ENCODE measurements at places on chromosomes 7 and 10.

DNA sequence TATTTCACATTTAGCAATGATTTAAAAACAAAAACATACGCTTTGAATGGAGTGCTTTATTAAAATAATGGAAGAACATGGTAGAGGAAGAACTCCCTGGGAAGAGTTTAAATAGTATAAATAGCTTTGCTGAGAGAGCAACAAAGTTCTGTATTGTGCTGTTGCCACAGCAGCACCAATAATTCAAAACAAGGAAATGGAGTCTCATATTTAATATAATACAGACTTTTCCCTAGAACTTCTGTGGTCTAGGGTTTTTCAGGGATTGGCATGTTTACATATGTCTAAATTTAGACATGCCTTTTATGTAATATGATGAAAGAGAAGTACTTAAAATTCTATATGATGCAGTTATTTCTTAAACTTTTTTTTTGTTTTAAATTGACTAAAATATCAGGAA, 217.2 kb upstream of the HDAC9 start:
- DNase-seq = no peak

- DNase-seq = no peak
These were observed 13.0 kb downstream of the OR9A2 start for GRCh38 chr7:143013893-143014292.

DNA sequence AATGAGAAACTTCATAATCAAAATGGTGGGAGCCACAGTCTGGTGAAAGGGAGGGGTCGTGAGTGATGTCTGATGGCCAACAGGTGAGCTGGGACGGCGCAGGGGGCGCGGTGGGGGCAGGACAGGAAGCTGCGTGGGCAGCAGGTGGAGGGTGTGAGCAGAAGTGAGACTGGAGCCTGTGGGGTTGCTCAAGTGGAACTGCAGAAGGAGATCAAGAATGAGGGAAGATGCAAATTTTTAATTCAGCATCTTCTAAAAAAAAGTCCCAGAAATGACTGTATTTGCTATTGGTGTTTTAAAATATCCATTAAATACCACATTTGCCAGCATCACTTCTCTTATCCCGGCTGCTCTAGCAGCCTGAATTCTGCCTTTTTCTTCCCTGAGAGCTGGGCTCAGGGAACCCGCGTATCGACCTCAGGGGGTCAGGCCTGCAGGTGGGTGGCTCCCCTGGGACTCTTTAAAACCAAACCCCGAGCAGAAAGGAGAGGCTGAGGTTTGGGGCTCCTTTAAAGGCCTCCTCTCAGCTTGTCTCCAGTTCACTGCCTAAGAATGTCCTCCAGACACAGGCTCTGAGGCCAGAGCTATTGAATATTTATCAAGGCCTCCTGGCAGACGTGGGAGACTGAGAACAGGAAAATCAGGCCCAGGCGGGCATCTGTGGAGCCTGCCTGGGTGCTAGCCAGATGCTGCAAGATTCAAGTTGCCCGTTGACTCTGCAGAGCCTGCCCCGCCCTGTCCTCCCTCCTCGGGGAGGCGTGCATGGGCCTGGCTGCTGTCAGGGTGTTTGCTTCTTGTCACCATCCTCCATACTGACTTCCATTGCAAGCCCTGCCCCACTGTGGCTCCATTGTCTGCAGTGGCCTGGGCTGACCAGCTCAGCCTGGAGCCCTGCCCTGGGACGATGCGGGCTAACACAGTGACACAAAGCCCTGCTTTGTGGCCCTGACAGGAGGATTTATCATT, 53.9 kb downstream of the SYPL1 start:
- DNase-seq = no peak

GRCh38 chr7:46229409-46229808, 308.3 kb upstream of the IGFBP3 start:
- DNase-seq = no peak

- peak; percentile 40 for DNase-seq
These were observed 21.7 kb upstream of the ADRB1 start for GRCh38 chr10:114021717-114022680.

DNA sequence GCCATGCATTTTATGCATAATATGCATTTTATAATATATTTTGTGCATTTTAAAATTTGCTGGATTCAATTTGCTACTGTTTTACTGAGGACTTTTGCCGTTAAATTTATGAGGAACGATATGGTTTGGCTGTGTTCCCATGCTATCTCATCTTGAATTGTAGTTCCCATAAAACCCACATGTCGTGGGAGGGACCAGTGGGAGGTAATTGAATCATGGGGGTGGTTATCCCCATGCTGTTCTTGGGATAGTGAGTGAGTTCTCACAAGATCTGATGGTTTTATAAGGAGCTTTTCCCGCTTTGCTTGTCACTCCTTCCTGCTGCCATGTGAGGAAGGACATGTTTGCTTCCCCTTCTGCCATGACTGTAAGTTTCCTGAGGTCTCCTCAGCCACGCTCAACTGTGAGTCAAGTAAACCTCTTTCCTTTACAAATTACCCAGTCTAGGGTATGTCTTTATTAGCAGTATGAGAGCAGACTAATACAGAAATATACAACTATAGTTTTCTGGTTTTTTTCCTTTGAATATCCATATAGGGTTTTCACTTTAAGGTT, 201.4 kb upstream of the SH2B2 start:
- no peak for DNase-seq

DNA sequence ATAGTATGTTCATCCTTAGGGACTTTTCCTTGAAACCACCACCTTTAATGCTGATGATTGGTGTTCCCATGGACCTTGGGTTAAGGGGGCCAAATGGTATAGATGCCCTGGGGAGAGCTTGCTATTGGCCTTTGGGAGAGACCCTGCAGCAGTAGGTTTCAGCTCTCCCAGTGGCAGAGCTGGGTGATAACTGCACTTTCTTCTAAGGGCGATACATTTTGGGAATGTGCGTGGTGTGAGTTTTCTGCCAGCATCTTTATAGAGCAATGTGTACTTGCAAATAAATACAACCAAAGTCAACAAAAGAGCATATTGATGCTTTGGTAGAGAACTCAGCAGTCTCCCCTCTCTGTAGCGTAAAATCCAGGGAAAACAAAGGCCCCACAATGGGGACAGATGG, 404.1 kb downstream of the PAXIP1 start:
- DNase-seq = no peak

GRCh38 chr7:74579800-74580685, 77.5 kb upstream of the GTF2I start:
- DNase-seq = no peak

- peak; percentile 96 for DNase-seq
These were observed 7.9 kb upstream of the HOXA2 start for GRCh38 chr7:27110186-27111031.

- DNase-seq = peak; percentile 57
These were observed 26.7 kb downstream of the CYCS start for GRCh38 chr7:25098096-25099046.

GRCh38 chr7:64686493-64687184, 20.7 kb downstream of the ZNF107 start:
- DNase-seq = no peak

GRCh38 chr10:85613391-85613790, 753.2 kb downstream of the GRID1 start:
- no peak for DNase-seq

- no peak for DNase-seq
These were observed 261.1 kb downstream of the GATA3 start for GRCh38 chr10:8315619-8316021.

- DNase-seq = no peak
These were observed 13.0 kb downstream of the NRP1 start for GRCh38 chr10:33321516-33321915.

- no peak for DNase-seq
These were observed 234.2 kb downstream of the CRPPA start for GRCh38 chr7:16187131-16187530.

GRCh38 chr7:15752377-15752776, 65.9 kb upstream of the MEOX2 start:
- DNase-seq = no peak

DNA sequence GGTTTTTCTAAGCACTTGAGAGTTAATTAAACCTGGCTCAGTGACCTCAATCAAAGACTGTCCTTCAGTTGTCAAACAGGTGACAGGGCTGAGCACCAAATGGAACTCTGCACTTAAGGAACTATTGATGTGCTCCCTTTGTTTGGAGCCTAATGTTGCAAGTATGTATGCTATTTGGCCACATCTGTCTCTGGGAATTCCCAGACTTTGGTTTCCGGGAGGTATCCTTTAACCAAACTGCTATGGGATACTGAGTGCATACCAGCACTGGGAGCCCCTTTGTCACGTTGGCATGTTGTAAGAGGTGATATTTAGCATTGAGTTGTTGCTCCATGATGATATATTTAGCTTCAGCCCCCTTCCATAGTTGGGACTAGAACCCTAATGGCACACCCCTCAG, 25.2 kb downstream of the ASZ1 start:
- no peak for DNase-seq

GRCh38 chr7:144468990-144469732, 65.7 kb upstream of the NOBOX start:
- no peak for DNase-seq

DNA sequence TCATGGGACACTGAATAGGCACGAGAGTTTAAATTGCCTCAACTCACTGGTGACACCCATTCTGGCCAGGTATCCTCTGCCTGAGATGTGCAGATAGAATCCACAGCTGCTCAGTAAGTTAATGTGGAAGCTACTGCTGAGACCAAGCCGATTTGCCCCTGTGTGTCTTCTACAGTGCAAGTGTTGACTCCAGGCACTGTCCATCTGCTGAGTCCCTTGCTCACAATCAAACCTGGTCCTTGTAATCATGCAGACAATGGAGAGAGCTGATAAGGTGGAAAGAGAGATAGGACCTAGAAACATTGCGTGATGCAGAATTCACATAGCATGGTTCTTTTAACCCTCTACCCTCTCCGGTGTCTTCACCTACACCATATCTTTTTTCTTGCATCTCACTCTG, 101.4 kb downstream of the ITGB8 start:
- DNase-seq = no peak

DNA sequence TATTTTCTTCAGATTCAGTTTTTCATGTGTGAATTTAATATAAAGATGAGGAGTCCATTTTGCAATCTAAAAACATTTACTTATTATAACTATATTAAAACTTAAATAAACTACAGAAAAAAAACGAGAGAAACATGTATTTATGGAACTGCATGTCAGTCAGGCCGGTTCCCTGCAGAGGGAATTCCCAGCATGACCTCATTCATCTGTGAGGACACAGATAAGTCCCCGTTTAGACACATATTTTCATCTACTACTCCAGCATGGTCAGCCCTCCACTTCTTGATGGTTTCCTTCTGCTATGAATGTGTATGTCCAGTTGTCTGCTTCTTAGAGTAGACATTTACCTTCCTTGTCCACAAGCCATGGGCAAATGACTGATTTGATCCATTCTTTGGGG, 339.1 kb downstream of the SEMA3D start:
- DNase-seq = no peak

- DNase-seq = no peak
These were observed 39.5 kb downstream of the ZNF117 start for GRCh38 chr7:64951250-64951848.

- DNase-seq = no peak
These were observed 110.7 kb downstream of the FRMD4A start for GRCh38 chr10:14220026-14220425.

DNA sequence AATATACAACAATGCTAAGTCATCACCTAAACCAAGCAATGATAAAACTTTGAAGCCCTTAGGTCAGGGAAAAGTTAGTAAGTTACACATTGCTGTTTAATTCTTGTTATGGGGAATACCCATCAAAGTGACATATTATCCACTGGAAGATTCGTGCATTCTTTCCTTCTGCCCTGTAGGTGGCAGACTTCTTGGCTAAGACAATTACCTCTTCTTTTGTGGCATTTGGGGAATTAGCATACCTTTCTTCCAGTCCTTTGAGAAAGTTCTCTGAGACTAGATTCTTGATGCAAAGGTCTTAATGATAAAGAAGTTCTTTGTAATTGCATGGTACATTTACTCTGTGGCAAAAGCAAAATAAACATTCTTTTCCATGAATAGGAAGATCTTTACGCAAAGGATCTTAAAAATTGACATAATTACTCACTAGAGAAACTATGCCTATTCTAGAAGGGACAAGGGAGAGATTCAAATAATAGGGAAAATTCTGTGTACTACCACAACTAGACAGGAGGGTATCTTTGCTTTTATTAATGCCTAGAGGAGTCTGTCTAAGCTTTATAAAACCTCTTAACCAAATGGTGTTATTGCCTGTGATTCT, 395.9 kb downstream of the GRM8 start:
- no peak for DNase-seq

- DNase-seq = no peak
These were observed 115.2 kb downstream of the RNLS start for GRCh38 chr10:88467835-88468485.

DNA sequence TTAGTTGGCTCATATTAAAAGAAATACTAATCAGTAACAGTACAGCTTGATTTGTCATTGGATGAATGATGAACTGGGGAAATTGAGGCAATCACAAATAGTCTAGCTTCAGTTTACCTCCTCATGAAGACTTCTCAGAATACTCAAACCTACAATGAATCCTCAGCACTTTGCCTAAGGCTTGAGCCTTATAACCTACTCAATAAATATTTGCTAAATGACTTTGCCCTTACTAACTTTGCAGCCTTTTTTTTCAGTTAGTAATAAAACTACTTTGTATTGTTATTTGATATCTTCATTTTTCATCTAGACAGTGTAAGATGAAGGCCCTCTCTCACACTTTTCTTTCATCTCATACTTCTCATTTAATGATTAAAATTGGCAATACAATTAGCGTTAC, 1162.5 kb upstream of the C7orf33 start:
- no peak for DNase-seq

- no peak for DNase-seq
These were observed 62.7 kb upstream of the ZPBP start for GRCh38 chr7:50155755-50156154.

GRCh38 chr10:61302124-61302523, 151.1 kb downstream of the TMEM26 start:
- no peak for DNase-seq

GRCh38 chr7:84614821-84615501, 420.4 kb upstream of the SEMA3A start:
- no peak for DNase-seq

DNA sequence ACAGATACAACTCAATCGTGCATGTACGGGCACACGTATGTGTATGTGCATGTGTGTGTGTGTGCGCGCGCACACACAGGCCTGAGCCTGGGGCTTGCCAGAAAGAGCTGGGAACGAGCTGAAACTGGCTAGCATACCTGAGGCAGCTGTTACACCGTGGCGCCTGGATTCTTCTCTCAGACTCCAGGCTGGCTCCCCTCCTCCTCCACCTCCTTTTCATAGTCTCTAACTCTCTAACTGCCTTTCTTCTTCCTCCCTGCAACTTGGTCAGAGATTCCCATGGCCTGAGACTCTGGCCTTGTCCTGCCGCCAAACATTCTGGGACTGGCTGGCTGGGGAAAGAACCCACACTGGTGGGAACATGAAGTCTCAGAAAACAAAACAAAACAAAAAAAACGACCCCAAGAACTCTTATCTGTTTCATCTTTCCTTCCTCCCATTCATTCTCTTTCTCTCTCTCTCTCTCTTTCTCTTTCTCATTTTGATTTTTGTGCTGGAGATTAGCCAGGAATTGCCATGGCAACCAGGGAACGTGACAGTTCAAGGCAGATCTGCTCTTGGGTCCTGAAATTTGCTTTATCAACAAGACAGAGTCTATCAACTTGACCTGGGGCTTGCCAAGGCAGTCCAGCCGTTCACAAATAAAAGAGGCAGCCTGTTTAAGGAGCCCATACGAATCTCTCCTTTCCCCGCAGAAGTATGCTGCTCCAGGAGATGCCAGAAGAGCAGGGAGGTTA, 76.8 kb upstream of the SEM1 start:
- DNase-seq = no peak

GRCh38 chr7:91352091-91352490, 87.9 kb downstream of the FZD1 start:
- no peak for DNase-seq

- peak; percentile 18 for DNase-seq
These were observed 64.9 kb downstream of the IKZF1 start for GRCh38 chr7:50369143-50370026.

- DNase-seq = no peak
These were observed 312.5 kb upstream of the SEMA3C start for GRCh38 chr7:81231301-81231838.
